ENCODE measurements at places on chromosomes 12 and 14. TPM values are rescaled to one million over a fixed set of nuclear protein-coding genes. Genes with fewer than 3 reads are reported as not detected.

The ALDH1L2 gene
- 1.4 TPM for total RNA-seq

The SYT10 gene
- total RNA-seq = not detected

The LARP4 gene
- total RNA-seq = 99.4 TPM

The OR6C76 gene
- total RNA-seq = not detected

The TEX52 gene
- not detected for total RNA-seq

The CAPZA3 gene
- total RNA-seq = not detected

The FGD4 gene
- 1.7 TPM for total RNA-seq

The PLEKHG7 gene
- not detected for total RNA-seq

The ACSS3 gene
- total RNA-seq = not detected

The KRT71 gene
- total RNA-seq = not detected

The APOF gene
- total RNA-seq = not detected

The TRIAP1 gene
- 36.8 TPM for total RNA-seq

The PTPRQ gene
- total RNA-seq = not detected

The EML5 gene
- total RNA-seq = 0.39 TPM

The MLXIP gene
- 41.4 TPM for total RNA-seq

The TPPP2 gene
- total RNA-seq = not detected

- no peak for DNase-seq
Measured at GRCh38 chr14:98259881-98260280, 1012.1 kb downstream of the BCL11B start.

DNA sequence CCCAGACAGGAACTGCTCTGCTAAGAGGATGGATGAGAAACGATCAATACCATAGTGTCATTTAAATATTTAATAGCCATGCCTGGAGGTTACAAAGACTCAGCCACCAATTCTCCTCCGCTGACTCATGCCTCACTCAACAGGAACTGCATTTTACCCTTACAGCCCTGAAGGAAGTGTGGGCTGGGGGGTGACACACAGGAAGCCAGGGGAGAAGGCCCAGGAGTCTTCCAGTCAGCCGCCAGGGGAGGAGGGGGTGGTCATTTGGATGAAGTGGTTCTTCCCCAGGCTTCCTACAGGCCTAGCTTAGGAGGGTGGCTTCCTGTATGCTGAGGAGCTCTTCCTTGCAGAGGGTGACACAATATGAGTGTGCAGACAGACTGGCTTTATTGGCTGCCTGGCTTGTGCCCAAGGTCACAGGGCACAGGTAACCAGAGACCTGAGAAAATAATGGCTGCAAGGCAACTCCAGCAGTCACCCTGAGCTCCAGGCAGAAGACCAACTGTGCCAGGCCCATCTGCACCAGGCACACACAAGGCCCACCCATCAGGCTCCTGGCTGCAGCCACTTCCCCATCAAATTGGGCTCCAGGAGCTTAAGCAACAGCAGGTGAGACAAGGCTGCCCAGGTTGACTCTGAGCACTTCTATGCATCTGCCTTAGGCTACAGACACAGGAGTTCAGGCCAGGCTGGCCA is 30.6 kb upstream of the RPLP0 start:
- peak; percentile 49 for DNase-seq

DNA sequence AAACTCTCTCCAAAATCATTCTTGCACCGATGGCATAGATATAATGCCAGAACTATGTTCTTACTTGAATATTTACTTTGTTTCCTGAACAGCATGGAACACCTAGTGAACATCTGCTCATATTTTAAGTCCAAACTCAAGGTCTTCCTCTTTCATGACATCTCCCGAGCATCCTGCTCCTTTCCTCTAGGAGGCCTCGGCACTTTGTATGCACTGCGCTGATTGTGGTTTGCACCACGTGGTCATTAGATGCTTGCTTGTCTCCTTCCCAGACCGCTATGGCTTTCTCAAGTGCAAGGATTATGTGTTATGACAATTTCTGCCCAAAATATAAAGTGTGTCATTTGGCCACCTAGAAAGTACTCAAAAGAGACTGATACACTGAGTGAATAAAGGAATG is 912.0 kb downstream of the GALC start:
- no peak for DNase-seq

DNA sequence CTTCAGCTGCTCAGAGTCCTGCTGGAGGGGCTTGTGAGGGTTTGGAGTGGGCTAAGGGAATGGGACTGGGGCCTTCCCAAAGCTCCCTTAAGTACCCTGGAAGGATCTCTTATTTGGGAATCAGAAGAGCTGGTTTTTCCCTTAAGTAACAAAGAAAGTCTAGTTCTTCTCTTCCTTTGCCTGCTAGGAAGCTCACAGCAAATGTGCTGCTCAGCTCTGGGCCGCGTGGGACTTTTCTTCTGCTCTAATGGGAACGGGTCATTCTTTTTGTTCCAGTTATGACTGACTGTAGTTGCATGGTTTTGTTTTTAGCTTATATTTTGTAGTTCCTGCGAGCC is 6.0 kb downstream of the KIF26A start:
- no peak for DNase-seq

GRCh38 chr12:88558340-88558867 is 21.9 kb downstream of the KITLG start:
- DNase-seq = no peak

- no peak for DNase-seq
Measured at GRCh38 chr12:50988051-50988450, 35.7 kb downstream of the HIGD1C start.

DNA sequence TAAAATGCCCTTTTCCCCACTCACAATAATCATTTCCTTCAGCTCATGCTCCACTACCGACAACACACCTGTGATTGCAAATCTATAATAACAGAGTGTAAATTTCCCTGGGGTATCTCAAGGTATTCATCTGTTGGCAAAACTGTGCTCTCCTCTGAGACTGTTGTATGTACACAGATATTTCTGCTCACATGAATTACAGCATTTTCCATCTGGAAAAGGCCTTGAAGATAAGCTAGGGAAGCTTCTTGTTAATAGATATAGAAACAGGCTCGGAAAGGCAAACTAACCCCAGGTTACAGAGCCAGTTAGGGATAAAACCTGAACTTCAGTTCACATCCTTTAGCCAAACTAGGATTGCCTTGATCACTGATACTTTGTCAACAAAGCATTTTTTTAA is 210.4 kb upstream of the KRR1 start:
- no peak for DNase-seq

- DNase-seq = no peak
Measured at GRCh38 chr12:105177208-105177607, 58.8 kb downstream of the APPL2 start.

- DNase-seq = no peak
Measured at GRCh38 chr12:30811966-30812365, 57.2 kb upstream of the CAPRIN2 start.

DNA sequence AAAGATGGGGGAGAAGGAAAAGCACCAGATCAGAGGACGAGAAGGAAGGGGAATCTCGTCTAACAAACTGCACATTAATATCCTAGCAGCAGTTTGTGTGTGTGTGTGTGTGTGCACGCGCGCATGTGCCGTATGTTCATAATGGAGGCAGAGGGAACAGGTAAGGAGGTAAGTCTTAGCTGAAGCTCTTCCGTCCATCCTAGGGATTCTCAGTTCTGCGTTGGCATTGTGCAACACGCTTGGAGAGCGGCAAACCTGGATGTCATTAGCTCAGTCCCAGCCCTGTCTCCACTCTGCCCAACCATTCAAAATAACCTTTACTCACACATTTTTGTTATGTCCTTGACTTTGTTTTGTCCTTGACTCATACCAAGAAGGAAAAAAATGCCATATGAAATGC is 1.6 kb upstream of the C1R start:
- no peak for DNase-seq

GRCh38 chr12:47110011-47110541 is 30.3 kb upstream of the AMIGO2 start:
- DNase-seq = no peak

GRCh38 chr12:50110127-50110761 is 1.8 kb upstream of the COX14 start:
- no peak for DNase-seq

DNA sequence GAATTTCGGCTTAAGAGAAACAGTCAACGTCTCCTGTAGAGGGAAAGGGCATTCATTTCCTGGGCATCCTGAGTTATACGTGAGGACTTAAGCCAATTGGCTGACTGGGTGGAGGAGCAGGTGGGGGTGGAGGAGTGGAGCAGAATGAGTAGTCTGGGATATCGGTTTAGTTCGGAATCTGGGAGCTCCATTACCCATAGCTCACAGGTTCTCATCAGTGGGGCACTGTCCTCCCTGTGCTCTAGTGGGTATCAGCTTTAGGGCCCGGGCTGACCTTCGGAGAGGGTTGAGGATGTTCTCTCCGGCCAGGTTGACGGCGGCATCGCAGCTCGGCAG is 704 bp downstream of the SDR39U1 start:
- no peak for DNase-seq

DNA sequence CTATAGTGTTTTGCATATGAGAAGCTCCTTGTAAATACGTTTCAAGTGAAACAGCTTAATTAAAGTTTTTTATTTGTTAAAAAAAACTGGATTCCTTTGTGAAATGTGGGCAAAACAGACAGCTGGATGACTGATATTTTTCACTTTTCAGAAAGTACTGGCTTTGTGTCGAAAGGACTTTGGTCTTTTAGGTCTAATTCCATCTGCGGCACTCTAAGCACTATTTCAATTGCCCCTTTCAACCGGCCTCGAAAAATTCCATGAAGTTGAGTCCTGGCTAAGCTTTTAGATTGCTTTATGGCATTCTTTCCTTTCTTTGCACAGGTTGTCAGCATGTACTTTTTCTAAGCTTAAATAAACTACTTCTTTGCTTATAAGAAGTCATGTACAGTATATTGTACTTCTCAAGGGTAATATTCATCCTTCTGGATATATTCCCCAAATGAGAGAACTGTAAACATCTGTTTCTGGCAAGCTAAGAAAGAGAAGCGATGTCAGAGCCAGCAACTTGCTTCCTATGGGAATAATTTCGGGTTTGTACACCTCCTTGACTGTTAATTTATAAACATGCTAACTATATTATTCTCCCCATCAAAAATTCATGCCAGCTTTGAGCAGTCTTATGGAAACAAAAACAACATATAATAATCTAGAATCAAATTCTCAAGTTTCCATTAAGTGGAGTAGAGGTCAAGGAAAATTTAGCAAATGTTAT is 611.3 kb downstream of the ETNK1 start:
- no peak for DNase-seq

GRCh38 chr12:32917094-32917611 is 20.6 kb upstream of the PKP2 start:
- no peak for DNase-seq

DNA sequence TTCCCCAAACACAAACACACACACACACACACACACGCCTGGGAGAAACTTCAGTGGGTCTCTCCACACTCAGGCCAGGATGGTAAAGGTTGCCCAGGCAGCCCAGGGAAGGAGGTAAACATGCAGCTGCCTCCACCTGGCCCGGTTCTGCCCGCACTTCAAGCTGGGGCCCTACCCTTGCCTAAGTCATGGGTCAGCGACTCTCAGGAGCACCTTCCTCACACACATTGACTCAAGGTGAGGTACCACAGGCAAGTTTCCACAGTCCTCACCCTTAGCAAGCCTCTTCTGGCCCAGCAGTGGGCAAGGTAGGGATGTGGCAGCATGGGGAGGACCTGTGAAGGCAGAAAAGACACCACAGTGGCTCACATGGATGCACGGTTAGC is 14.1 kb upstream of the FAIM2 start:
- no peak for DNase-seq

- DNase-seq = no peak
Measured at GRCh38 chr14:64891173-64891838, 11.6 kb upstream of the SPTB start.

DNA sequence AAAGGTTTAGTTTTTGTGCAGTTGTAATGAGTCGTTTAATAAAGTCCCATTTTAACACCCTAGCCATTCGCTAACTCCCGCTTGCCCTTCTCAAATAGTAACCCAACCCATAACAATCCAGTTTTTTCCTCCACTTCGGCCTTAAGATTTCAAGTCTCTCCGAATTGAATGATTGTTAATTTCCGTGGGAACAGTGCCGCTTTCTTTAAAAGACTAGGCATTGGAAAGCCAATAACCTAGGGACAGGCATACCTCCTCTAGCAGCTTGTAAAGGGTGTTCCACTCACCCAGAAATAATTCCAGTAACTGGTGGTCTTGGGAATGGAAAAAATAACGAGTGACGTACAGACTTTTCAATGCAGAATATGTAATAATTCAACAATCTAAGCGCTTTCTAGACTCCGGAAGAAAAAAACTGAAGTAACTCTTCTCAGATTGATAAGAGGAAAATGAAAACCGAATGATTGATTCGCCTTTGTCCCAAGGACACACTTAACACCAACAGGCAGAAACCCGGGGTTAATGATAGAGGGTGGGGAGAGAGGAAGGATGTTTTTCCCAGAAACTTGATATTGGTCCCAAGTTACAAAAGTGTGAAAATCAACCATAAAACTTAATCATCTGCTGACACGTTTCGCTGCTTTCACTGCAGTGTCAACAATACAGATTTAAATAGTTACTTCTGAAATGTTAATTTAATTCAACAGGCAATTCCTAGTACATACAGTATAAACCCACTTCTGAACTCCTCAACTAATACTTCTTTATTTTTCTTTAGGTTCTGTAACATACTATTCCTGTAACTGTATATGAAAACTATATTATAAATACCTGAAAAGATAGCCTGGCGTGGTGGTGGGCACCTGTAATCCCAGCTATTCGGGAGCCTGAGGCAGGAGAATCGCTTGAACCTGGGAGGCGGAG is 1.0 kb upstream of the SINHCAF start:
- no peak for DNase-seq

Measured in activated T-helper 2 cell treated with anti-CD3 and anti-CD28 coated beads, Interferon-gamma antibody, Interleukin-2, Interleukin-4, amounts not matched to agents 10 μg/mL and 5 μg/mL and 100 μg/mL, durations not matched to agents 14 hours and 24 hours and 36 hours (primary cell).